ENCODE measurements at places on chromosomes 4 and X.
A peak's percentile ranks its signal among the peaks of the same experiment; 100 is the strongest.

DNA sequence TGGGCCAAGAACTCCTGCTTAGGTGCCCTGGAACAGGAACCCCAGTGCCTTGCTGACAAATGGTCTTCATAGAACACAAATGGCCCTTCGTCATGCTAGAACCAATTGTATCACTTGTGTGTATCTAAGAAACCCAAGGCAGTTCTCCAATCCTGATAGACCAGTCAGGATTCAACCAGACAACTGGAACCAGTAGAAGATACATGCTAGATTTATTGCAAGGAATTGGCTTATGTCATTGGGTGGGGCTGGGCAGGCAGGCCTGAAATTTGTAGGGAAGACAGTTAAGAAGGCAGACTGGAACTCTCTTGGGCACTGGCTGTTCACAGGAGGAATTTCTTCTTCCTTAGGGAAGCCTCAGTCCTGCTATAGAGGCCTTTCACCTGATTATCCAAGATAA is 17.0 kb upstream of the TBL1X start:
- H3K4me3 ChIP-seq, result no peak overlapping the region
- no peak for DNase-seq

- no peak for DNase-seq
- no peak overlapping the region for H3K27ac ChIP-seq
- no peaks in the 10 kb centered on the region for H3K4me1 ChIP-seq
- no peaks in the 10 kb centered on the region for H3K27me3 ChIP-seq
- H3K36me3 ChIP-seq, result no peaks in the 10 kb centered on the region
These were observed 72.0 kb downstream of the FAT1 start for GRCh38 chr4:186651624-186652023.

- H3K27ac ChIP-seq, result no peak overlapping the region
- DNase-seq, result no peak
- no peaks in the 10 kb centered on the region for H3K4me1 ChIP-seq
- H3K36me3 ChIP-seq, result no peaks in the 10 kb centered on the region
- H3K4me3 ChIP-seq, result no peak overlapping the region
These were observed 425.0 kb downstream of the FAT4 start for GRCh38 chr4:125739760-125740159.

DNA sequence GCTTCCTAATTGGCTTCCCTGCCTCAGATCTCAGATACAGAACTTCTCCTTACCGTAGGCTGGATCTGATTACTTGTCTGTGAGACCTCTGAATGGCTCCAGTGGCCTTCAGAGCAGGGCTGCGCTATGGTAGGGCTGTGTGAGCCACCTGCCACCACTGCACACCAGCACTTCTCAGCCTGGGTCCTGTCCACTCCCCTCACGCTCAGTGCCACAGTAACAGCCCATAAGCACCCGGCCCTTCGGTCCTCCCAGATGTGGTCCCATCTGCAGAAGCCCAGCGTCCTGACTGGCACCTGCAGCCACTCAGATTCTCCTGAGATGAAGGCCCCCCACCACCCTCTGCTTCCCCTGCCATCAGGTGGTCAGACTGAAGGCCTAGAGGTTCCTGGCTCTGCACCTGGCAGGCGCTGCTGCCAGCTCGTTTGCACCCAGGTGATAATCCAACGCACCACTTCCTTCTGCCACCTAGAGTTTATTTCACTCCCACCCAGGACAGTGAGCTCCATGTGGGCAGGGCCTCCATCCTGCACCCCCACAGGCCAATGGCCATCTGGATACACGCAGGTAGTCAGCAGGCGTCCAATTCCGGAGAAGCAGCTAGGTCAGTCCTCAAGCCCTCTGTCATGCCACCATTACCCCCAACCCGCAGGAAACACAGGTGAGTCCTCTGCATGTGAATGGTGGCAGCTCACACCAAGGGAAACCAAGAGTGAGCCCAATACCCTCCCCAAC is 5.4 kb downstream of the WDR1 start:
- peaks cover 23% of the 10 kb centered on the region for H3K4me1 ChIP-seq
- no peak overlapping the region for H3K4me3 ChIP-seq
- peak overlapping the region; percentile 17 for H3K27ac ChIP-seq
- DNase-seq, result no peak
- H3K36me3 ChIP-seq, result no peaks in the 10 kb centered on the region
- no peaks in the 10 kb centered on the region for H3K27me3 ChIP-seq
